ENCODE measurements at places on chromosomes 6 and 20. TPM values are rescaled to one million over a fixed set of nuclear protein-coding genes. Genes with fewer than 3 reads are reported as not detected.

DNA sequence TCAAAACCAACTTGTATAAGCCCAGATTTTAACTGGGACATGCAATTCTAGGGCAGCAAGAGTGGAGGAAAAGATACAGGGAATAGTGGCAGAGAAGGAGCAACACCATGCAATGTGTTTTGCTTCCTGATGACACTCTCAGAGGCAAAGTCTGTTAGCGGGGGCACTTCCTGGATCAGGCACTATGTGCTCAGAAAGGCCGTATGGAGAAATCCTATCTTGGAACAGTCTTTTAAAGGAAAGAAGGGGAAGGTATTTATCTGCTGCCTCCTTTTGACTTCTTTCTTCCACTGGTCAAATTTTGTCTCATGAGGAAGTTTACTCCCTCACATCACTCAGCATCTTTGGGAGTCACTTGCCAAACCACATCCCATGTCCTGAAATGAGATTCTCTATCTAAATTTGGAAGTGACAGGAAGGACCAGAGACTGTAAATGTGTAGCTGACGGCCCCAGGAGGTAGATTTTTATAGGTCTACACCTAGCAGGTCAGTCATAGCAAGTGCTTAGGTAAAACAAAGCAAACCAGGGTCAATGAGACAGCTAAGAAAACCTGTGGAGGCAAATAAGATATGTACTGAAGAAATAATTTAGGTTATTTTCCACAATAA lies 91.7 kb upstream of the ELOVL5 start:
- H3K27me3 ChIP-seq: no peaks in the 10 kb centered on the region
- no peak overlapping the region for H3K27ac ChIP-seq
- no peak overlapping the region for H3K4me3 ChIP-seq
- H3K36me3 ChIP-seq: no peaks in the 10 kb centered on the region
- no peak for DNase-seq
- no peaks in the 10 kb centered on the region for H3K4me1 ChIP-seq

- no peaks in the 10 kb centered on the region for H3K36me3 ChIP-seq
- no peak overlapping the region for H3K27ac ChIP-seq
- DNase-seq: no peak
- H3K4me3 ChIP-seq: no peak overlapping the region
- no peaks in the 10 kb centered on the region for H3K4me1 ChIP-seq
Observed at GRCh38 chr6:55574556-55574955, 4.4 kb downstream of the HMGCLL1 start.

DNA sequence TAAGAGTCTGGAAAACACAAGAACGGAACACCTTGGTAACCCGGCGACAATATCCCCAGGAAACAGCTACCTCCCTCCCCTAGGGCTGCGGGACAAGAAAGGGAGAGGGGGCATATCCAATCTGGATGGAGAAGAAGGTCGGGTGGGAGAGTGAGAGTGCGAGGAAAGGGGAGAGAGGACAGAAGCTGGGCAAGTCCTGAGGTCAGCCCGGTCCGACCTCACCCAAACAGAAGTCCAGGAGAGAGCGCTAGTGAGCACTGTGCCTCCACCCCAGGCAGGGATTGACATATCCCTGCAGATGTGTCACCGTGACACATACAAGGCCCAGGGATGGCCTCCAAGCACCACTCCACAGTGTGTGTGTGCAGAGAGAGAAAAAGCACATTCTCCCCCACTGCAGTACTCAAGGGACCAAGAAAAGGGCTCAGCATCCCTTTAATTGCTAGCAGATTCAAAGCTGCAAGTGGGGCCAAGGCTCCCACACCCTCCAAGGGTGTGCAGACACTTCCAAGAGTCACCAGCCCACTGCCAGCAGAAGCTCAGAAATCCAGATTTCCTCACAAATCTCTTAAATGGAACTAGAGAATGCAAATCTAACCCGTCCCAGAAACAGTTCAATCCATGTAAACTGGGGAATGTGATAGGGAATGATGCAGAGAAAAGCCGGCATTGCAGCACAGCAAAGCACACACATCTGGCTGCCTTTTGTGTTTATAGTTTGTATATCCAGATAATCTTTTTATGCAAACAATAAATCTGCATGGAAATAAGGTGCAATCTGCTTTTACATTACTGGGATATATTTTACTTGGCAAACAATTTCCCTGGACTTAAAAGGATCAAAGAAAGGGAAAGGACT lies 3.1 kb downstream of the PXDC1 start:
- H3K4me3 ChIP-seq: no peak overlapping the region
- no peak for DNase-seq
- H3K4me1 ChIP-seq: peaks cover 3% of the 10 kb centered on the region
- no peaks in the 10 kb centered on the region for H3K27me3 ChIP-seq

DNA sequence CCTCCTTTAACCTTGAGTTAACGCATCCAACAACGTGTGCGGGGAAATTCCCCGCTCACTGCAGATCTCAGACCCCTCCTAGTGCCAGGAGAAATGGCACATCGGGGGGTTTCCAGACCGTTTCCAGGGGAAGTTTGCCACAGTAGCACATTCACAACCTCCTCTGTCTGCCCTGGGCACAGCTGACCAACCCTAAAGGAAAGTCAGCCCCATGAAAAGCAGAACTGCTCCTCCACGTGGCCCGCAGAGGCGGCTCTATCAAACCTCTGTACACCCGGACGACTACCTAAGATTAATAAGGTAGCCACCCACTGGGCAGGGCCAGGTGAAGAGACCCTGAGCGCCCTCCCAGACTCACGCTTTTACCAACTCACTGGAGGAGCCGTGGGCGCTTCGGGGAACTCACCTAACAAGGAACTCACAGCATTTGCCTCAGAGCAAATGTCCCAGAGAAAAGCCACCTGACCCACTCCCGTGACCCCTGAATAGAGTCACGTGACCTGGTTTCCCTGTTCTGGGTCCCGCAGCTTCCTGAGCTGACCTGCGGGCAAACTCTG lies 93.1 kb downstream of the PRND start:
- H3K27ac ChIP-seq: no peak overlapping the region
- H3K4me1 ChIP-seq: peaks cover 8% of the 10 kb centered on the region
- no peak for DNase-seq
- H3K27me3 ChIP-seq: no peaks in the 10 kb centered on the region

- H3K27me3 ChIP-seq: no peaks in the 10 kb centered on the region
- no peak for DNase-seq
- no peak overlapping the region for H3K4me3 ChIP-seq
- H3K4me1 ChIP-seq: peaks cover 27% of the 10 kb centered on the region
- H3K27ac ChIP-seq: no peak overlapping the region
Observed at GRCh38 chr6:52555518-52556233, 21.2 kb downstream of the TRAM2 start.

COL9A3 gene
- not detected for total RNA-seq
